ENCODE measurements at places on chromosomes 16 and 17. TPM values are rescaled to one million over a fixed set of nuclear protein-coding genes. Genes with fewer than 3 reads are reported as not detected.

GRCh38 chr16:24352746-24353145, 96.6 kb downstream of the CACNG3 start:
- DNase-seq, result no peak

DNA sequence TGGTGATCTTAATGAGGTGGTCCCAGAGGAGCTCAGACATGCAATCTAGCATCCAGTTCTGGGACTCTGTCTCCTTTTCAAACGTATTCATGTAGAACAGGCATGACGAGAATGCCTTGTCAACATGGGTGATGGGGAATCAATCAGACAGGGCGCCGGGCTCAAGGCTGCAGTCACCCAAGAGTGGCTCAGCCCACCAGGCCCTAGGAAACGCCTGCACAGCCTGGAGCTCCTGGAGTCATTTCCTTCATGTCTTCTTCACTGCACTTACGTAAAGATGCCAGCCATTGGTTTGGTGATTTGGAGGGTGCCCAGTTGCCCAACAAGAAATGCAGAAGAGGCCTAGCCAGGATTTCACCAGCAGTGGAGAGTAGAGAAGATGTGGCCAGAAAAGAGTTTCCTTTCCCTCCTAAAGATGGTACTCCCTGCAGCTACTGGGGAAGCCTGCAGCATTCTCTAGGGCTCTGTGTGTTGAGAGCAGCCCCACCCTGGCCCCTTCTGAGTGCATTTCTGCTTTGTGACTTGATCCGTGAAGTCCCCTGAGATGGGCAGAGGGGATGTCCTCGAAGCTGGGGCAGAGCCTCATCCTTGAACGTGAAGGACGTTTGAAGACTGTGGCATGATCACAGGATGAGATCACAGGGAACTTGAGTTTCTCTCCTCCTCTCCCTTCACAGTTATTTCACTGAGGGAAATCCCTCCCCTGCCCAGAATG, 24.0 kb upstream of the STH start:
- DNase-seq, result no peak

- no peak for DNase-seq
Observed at GRCh38 chr17:15436473-15437302, 30.7 kb downstream of the CDRT4 start.

The ASPHD1 gene
- 87.0 TPM for total RNA-seq

GRCh38 chr16:88948781-88949490, 28.1 kb downstream of the CBFA2T3 start:
- no peak for DNase-seq

- no peak for DNase-seq
Observed at GRCh38 chr17:78130437-78131101, at the start of gene TMC8. TMC8 (plus strand) TSS chr17:78130771; CDS start chr17:78131589, 818 bp downstream.

The NPIPA5 gene
- 0.26 TPM for total RNA-seq

DNA sequence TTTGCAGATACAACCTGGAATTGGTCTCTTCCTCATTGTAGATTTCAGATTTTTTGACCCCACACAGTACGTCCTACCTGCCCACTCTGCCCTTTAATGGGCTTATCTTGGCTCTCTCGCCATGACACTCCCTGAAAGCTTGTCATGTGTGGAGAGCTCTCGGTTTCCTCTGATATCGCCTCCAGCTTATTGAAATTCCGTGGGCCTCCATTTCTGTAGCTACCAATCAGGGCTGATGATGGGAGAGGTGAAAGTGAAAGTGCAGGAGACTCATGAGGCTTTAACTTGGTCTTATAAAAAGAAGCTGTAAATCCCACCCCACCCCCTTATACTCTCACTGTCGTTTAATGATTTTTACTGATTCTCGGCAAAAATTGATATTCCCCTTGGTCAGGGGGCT, 17.7 kb downstream of the HOXB1 start:
- no peak for DNase-seq

Measured in Panc1 (cell line).